ENCODE measurements at places on chromosomes 4 and X. TPM values are rescaled to one million over a fixed set of nuclear protein-coding genes. Genes with fewer than 3 reads are reported as not detected.

PAGE5 gene
- not detected for total RNA-seq

DNAAF6 gene
- not detected for total RNA-seq

- no peak for DNase-seq
These were observed 27.6 kb upstream of the ZNF81 start for GRCh38 chrX:47808904-47809788.

MAGEC1 gene
- not detected for total RNA-seq

FGD1 gene
- 2.4 TPM for total RNA-seq

- no peak for DNase-seq
These were observed 15.1 kb downstream of the PALLD start for GRCh38 chr4:168511780-168512489.

DNA sequence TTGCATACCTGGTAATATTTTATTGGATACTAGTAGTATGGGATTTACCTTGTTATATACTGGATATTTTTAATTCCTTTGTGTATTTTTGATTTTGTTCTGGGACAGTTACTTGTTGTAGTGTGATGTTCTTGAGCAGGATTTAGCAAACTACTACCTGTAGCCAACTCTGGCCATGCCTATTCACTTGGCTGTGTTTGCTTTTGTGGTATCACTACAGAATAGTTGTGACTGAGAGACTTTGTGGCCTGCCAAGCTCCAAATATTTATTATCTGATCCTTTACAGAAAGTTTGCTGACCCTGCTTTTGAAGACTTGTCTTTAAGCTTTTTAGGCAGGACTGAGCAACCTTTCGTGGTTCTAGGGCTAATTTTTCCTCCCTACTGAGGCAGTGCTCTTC lies 17.8 kb downstream of the ZCCHC4 start:
- DNase-seq = no peak

GRCh38 chrX:152842772-152843338 lies 12.0 kb downstream of the NSDHL start:
- DNase-seq = no peak

DNA sequence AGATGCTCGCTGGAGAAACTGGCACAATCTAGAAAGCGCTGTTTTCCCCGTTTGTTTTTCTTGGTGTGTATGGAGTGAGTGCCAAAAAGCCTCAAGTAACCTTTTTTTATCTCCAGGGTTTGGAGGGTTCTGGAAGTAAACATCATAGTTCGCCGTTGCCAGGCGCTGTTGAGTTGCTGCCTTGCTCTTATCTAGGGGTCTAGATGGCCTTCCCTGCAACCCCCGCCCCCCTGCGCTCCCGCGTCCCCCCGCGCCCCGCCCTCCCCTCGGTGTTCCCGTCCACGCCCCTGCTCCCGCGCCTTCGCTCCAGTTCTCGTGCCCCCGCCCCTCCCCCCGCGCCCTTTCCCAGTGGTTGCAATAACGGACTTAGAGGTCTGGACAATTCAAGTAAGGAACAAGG lies 555 bp upstream of the GCNA start:
- no peak for DNase-seq

CABS1 gene
- total RNA-seq = not detected

- no peak for DNase-seq
These were observed 103.4 kb downstream of the CHRNA9 start for GRCh38 chr4:40438384-40439026.

DNA sequence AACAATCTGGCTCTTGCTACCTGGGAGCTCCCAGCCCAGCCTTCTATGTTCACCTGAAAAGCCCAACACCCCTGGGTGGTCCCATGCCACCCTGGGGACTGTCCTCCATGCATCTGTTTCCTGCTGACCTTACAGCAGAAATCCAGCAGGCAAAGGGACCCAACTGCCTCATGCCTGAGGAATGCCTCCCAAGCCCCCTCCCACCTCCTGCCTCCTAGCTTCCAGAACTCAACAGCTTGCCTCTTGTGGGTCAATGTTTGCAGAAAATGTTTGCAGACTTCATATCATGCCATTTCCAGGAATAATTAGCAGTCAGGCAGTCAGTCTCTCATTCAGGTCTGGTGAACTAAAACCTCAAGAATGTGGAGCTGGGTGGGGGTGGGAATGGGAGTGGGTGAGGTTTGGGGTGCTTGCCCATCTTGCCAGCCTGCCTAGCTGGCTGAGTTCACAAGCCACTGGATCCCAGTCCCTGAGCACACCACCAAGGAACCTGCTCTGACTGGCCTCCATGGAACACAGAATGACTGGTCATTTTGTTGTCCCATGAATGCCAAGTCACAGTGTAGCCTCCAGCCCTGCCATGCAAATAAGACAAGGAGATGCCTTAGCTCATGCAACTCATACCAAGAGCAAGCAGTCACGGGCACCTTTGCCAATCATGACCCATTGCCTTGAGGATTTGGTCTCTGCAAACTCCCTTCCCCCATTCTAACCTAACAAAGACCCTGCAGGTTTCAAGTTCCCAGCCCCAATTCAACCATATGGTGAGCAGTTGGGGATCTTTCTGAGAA lies 12.1 kb upstream of the PLAC1 start:
- DNase-seq = peak; percentile 86

DNA sequence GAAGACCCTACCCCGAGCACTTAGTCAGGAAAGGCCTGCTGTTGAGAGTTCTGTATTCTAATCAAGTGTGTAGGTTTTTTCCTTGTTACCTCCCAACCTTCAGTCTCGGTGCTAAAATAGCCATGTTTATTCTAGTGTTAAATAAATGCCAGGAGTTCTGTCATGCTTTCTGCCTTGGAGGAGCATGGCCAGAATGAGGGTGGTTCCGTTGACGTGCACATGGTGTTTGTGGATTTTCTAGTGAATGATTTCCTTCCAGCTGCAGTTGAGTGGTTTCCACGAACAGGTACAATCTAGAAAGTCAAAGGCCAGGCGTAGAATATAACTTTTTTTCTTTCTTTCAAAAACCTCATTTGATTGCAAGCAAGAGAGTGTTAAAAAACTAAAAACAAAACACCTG lies 21.0 kb downstream of the TRMT44 start:
- DNase-seq = no peak

Data from stomach (tissue), 19 donors.